Activated T-helper 1 cell treated with anti-CD3 and anti-CD28 coated beads, Interleukin-2, amount 50 U/mL, for 16 hours (primary cell): ENCODE measurements at places on chromosomes 1 and 21.

DNA sequence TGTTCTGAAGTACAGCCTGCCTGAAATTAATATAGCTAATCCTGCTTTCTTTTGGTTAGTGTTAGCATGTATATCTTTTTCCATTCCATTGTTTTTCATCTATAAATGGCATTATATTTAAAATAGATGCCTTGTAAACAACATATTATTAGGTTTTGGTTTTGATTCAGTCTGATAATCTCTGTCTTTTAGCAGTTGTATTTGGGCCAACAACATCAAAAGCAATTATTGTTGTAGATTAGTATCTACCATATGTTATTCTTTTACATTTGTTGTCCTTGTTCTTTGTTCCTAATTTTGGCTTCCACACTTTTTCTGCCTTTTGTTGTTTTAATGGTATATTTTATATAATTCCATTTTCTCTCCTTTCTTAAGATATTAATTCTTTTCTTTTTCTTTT, 678.2 kb upstream of the PRMT6 start:
- DNase-seq = no peak

- no peak for DNase-seq
These were observed 20.9 kb downstream of the HENMT1 start for GRCh38 chr1:108639899-108640560.

GRCh38 chr21:41957991-41958766, 4.4 kb upstream of the C2CD2 start:
- no peak for DNase-seq

DNA sequence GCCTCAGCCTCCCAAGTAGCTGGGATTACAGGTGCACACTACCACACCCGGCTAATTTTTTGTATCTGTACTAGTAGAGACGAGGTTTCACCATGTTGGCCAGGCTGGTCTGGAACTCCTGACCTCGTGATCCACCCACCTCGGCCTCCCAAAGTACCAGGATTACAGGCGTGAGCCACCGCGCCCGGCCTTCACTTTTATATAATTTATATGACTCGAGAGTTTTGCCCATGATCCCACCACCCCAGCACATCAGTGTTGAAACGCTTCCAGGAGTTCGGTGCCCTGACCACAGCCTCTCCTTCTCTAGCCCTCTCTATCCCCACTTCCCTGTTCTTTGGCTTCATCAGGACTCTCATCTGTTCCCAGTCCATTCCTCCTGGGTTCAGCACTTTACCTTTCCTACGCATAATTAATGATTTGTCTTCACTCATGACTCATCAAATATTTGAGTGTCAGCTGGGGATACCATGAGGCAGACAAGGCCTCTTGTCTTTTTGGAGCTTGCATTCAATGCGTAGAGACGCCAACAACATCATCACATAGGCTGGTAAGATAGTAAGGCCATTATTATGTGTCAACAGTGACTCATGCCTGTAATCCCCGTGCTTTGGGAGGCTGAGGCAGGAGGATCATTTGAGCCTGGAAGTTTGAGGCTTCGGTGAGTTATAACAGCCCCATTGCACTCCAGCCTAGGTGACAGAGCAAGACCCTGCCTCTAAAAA, 1.4 kb downstream of the PMF1 start:
- no peak for DNase-seq

DNA sequence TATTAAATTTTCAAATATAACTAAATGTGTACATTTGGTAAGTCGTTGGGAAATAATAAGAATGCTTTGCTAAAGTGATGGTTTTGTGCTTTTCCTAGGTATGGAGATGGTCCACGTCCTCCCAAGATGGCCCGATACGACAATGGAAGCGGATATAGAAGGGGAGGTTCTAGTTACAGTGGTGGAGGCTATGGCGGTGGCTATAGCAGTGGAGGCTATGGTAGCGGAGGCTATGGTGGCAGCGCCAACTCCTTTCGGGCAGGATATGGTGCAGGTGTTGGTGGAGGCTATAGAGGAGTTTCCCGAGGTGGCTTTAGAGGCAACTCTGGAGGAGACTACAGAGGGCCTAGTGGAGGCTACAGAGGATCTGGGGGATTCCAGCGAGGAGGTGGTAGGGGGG, 47.8 kb downstream of the DHX9 start:
- no peak for DNase-seq

DNA sequence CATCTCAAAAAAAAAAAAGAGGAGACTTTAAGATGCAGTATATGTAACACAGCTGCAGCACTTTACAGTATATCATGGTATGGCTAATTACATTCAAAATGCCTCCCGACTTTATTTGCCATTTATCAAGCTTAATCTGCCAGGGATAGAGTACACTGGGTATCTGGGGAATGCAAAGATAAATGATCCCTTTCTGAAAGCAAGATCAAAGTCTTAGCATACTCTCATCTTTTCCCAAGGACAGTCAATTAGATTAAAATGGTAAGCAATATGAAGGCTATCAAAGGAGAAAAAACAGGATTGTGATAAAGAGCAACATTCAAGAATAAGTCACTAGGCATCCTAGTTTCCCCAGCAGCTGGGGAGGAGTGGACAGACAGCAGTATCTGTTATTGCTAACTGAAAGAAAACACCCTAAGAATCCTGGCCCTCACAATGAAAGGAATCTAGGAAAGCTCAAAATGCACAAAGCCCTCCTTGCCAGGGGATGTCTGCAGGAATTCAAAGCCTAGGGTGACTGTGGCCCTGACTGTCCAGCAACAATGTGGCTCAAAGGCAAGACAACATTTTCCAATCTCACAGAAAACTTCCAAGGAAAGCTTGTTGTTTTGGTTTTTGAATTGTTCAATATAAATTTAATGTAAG, 56.7 kb upstream of the RAP1GAP start:
- DNase-seq = no peak

DNA sequence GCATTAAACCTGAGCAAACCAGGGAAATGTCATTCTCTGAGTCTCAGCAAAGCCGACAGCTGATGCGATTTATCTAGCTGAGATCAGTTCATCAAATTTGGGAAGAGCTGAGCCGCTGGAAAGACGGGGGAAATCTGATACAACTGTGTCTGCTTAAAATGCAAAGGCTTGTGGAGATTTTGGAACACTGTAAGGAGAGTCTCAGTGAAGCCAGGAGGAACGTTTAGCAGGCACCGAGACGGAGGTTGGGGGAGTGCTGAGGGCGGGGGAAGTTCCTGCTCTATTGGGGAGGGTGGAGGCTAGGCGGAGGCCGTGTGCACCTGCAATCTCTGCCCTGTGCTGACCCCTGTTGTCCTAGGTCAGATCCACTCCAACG, 143.2 kb upstream of the CSF3R start:
- DNase-seq = no peak

DNA sequence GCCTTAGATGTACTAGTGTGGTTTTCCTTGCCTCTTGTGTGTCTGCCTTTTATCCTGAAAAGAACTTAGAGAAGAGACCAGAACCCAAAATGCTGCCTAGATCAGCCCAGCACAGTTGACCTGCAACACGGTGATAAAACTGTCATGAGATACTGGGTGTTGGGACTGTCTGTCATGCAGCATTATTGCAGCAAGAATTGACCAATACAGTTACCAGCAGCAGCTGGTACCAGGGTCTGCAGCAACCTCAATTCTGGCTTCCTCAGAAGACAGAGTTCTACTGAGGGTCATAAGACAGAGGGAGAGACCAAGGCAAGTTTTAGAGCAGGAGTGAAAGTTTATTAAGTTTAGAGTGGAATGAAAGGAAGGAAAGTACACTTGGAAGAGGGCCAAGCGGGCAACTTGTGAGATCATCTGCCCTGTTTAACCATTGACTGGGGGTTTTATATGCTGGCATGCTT, 182.0 kb downstream of the DYRK1A start:
- no peak for DNase-seq

DNA sequence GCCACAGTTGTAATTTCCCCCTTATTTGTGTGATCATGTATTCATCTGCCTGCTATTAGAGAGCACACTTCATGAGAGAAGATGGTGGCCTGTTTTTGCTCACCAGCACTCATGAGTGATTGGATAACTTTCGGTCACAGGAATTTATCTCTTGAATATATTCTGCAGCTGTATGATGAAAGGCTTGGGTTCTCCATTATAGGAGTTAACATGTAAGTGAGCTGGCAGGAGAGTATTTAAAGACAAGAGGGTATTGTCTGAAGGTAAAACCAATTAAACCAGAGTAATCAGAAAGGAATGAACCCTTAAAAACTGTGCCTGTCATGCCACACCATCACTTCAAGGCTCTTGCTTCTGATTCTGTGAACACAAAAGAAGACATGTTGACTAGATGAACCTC, 574.9 kb upstream of the CAMK1G start:
- DNase-seq = no peak

DNA sequence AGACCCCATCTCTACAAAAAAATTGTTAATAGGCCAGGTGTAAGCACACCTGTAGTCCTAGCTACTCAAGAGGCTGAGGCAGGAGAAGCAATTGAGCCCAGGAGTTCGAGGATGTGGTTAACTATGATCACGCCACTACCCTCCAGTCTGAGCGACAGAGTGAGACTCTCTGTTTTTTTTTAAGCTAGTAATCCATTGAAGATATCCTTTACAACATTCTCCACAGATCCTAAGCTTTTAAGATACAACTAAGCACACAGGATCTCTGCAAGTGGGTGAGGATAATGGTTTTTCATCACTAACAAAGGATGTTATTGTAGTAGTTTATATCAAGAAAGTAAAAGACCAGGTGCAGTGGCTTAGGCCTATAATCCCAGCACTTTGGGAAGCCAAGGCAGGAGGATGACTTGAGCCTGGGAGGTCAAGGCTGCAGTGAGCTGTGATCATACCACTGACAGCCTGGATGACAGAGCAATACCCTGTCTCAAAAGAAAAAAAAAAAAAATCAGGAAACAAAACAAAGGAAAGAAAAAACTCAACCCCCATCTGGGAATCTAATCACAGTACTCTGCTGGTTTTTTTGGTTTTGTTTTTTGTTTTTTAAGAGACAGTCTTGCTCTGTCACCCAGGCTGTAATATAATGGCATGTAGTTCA, 166.1 kb downstream of the RERE start:
- DNase-seq = no peak

DNA sequence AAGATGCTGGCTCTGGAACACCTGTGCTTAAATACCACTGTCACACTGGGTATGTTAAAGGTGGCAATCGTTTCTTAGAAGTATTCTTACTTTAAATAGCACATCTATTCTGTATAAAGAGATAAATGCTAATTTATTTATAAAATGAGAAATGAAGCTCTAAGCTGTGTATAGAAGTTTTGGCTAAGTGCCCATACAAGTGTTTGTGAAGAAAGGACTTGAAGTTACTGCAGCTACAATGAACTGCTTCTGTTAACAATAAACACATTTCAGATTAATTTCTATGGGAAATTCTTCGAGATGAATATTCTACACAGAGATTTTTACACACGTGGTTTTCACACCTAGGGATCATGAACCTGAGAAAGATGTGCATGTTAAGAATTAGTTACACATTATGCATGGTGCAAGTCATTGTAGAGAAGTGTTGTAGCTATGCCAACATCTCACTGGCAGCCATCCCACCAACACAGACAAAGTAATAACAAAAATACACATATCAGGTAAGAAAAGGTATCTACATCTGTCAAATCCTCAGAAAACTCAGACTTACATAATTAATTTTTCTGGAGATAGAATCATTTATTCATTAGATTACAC, 16.2 kb downstream of the COL24A1 start:
- no peak for DNase-seq

GRCh38 chr1:10796029-10796944, at the start of gene CASZ1:
TSS of gene CASZ1 (minus strand) at chr1:10796646. CDS start at chr1:10693889, 102,757 bp downstream.
- no peak for DNase-seq

DNA sequence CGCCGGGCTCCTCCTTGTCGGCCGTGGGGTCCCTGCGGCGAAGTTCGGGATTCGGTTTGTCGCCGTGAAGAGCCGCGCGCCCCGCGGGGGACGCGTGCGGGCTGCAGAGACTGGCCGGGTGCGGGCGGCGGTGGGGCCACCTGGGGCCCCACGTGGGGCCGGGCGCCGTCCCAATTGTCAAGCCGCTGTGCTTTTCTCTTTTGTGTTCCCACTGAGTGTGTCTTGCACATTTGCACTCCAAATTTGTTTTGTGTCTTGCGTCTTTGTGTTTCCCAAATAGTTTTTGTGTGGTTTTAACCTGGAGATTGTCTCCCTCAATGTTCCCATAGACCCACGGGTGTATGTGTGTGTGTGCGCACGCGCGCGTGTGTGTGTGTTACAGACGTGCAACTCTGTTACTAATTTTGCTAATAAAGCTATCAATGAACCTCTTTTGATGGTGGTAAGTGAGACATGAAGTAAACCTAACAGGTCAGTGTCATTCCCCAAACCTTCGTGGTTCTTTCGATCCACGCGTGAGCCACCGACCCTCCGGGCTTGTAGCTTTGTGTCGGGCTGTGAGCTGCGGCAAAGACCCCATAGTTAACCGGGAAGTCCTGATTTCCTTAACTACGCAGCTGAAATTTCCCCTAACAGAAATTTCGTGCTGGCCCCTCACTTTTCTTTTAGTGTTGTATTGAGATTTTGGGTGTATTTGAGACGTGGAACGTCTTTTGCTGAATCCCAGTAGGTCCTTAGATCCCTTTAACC, 708 bp downstream of the PRDM2 start:
- DNase-seq = peak; percentile 26

DNA sequence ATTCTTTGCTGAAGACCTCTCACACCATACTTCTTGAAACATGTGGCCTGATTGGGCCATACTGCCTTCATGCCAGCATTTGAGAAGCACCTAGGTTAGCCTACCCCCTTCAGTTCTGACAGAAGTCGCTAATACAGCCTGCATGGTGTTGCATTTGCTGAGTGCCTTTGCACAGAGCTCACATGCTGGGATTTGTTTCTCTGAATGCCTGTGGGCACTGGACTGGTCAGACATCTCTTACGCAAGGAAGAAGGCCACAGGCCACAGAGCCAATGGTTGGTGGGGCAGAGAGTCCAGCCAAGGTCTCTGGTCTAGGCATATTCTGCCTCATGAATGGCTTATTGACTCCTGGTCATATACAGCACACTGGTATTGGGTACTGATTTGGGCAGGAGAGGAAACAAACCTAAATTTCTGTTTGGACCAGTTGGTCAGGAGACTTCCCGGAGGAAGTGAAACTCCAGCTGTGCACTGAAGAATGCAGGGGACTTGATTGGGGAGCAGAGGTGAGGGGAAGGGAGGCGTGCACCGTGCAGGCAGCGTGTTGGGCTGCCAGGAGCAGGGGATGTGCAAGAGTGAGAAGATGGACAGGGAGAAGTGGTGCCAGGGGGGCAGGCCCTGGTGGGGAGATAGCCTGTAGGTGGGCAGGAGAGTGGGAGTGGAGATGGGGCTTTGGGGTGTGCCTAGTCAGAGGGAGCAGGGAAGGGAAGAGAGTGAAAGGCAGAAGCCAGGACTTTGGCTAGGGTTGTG, 18.1 kb downstream of the URB2 start:
- no peak for DNase-seq

GRCh38 chr1:30409476-30410152, 313.8 kb downstream of the MATN1 start:
- no peak for DNase-seq
